ENCODE measurements at places on chromosomes 7 and 10.

- DNase-seq: no peak
These were observed 23.9 kb upstream of the TMEM273 start for GRCh38 chr10:49212076-49212475.

- no peak for DNase-seq
These were observed 115.8 kb downstream of the SEMA3D start for GRCh38 chr7:85070967-85071628.

DNA sequence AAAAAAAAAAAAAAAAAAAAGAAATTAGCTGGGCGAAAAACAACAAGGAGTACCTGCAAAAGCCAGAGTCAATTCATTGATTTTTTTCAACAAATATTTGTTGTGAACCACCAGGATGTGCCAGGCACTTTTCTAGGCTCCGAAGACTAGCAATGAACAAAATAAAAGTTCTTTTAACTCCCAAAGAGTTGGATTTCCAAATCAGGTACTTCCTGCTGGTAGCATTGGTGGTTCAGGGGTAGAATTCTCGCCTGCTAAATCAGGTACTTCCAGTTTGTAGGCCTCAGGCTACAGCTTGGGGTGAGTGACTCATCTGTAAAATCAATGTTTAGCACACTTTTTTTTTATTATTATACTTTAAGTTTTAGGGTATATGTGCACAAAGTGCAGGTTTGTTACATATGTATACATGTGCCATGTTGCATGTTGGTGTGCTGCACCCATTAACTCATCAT is 10.9 kb downstream of the PPA1 start:
- no peak for DNase-seq

DNA sequence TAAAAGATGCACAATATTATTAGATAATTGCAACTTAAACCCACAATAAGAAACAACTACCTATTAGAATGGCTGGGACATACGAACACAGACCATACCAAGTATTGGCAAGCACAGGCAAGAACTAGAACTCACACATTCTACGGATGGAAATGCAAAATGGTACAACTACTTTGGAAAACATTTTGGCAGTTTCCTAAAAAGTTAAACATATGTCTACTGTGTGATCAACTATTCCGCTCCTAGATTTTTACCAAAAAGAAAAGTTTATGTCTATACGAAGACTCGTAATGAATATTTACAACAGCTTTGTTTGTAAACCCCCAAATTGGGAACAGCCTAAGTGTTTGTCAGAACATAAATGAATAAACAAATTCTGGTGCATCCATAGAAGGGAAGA is 194.7 kb downstream of the FGFR2 start:
- DNase-seq: no peak

DNA sequence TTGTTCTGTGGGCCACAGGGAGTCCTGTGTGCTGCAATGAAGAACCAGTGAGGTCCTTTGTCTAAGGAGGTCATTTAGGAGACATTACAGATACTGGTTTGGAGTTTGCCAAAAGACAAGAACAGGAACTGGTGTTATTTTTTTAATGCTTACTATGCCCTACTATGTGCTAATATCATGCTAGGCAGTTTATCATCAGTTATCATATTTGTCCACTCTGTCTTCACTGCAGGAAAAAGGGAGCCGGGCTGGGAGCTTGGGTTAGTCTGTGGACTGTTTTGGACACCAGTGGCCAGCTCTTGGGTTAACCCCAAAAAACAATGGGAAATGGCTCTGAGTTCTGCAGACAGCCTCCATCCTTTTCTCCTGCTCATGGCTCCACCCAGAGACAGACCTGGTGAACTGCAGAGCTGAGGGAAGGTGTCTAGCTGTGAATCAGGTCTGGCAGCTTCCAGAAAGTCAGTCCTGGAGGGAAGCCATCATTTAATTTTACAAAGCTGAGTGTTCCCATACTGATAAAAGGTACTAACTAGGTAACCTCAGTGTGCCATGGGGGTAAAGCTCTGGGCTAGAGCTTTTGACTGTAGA is 101.2 kb upstream of the ZNF746 start:
- DNase-seq: no peak

- no peak for DNase-seq
These were observed 23.6 kb downstream of the SLC35B4 start for GRCh38 chr7:134293002-134293740.

- no peak for DNase-seq
These were observed 7.5 kb downstream of the MRPL32 start for GRCh38 chr7:42939457-42940240.

- no peak for DNase-seq
These were observed 123.7 kb upstream of the FAM3C start for GRCh38 chr7:121519548-121520521.

DNA sequence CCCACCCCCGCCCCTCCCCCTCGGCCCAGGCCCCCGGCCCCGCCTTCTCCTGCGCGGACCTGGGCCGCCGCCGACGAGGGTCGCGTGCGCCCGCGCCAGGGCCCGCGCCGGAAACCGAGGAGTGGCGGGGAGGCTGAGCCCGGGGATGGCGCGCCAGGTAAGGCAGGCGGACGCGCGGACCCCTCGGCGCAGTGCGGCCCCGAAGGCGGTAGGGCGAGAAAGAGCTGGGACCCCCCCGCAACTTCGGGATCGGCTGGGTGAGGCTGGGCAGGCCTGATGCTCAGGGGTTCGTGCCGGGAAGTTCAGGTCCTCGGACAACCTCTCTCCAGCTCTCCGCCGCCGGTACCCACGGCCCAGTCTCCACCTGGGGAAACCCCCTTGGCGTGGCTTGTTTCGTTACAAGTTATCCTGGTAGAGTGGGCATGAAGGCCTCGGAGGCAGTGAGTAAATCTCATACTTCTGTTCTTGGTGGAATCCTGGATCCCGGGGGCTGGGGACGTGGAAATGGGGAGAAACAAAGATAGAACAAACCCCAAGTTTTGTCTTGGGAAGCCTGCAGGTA is 58.4 kb downstream of the ZNF467 start:
- peak; percentile 17 for DNase-seq

DNA sequence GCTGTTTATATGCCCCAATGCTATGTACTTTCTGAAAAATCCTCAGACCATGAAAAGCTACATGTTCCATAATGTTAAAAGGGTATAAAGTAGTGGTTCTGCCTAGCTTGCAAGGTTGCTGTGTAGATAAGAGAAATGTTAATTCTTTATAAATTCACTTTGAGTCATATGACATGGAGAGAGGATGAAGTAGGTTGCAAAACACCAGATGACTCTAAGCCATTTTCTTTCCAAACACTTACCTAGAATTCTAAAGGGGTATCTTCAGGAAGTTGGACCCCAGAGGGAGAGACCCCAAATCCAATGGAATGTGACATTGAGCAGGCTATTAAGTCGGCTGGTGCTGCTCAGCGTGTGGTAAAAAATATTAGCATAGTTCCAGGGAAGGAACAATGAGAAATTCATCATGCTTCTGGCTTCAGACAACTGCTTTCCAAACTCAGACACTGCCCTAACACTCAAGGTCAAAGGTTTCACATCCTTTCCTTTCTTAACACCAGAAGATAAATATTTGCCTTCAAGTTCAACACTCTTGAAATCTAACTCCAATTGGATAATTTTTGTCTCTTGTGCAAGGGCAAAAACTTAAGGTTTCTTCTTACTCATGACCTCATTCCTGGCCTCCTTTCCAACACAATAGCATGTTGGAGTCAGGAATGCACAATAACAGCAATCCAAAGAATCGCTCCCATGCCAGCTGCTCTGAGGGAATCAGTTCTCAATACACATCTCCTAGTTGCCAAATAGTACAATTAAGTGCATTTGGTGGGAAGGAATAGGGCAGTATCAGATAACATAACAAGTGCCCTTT is 100.7 kb upstream of the AFAP1L2 start:
- DNase-seq: no peak

DNA sequence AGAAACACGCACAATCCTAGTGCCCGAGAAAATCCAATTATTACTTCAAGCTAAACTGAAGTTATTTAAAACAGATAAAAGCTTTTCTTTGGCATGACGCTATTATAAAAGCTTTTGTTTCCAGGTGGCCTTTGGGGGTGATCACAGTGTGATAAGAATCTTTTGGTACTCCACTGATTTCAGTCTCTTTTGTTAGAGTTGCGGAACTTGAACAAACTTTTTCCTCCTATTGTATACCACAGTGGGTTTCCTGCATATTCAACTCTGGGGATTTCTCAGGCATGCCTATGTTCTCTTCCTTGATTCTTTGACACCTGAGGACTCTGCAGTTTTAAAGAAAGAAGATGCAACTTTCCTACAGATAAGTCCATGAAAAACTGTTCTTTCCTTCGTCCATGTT is 99.7 kb upstream of the PITRM1 start:
- DNase-seq: no peak

DNA sequence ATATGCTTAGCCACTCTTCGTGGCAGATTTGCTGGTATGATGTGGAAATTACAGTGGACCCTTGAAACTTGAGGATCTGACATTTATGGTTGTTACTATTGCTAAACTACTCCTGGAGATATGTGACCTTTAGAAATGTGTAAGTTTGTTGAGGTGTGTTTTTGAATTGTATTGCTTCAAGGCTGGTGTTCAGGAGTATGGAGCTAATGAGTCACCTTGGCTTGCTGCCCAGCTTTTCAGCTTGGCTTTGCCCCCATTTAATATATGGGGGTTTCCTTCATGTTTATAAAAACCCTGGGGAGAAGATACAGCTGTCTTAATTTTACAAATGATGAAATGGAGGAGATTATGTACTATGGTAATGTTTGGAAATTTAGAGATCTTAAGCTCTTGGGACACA is 11.6 kb downstream of the HBP1 start:
- peak; percentile 58 for DNase-seq

- no peak for DNase-seq
These were observed 72.5 kb downstream of the PCDH15 start for GRCh38 chr10:54728511-54728910.

- DNase-seq: no peak
These were observed 117.5 kb downstream of the PARD3 start for GRCh38 chr10:34697351-34698247.

- DNase-seq: no peak
These were observed 68.9 kb upstream of the INPP5A start for GRCh38 chr10:132468651-132469050.

GRCh38 chr10:74419958-74420375 is 268.9 kb downstream of the ADK start:
- DNase-seq: peak; percentile 3

- DNase-seq: no peak
These were observed 359.2 kb downstream of the PHF14 start for GRCh38 chr7:11332865-11333228.

DNA sequence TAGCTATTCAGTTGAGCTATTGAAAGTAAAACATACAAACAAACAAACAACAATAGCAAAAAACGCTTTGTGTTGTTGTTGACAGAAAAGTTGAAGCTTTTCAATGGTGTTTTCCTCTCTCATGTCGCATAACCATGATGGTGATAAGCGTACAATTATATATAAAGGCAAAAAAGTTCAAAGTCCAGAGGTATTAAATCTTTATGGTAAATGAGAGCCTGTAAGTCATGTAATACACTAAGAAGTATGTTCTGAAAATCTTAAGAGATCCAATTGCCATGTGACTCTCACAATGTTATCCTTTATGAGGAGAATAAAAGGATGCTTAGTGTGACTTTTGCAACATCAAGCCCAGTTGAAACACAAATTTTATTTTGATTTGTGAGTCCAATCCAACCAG is 93.9 kb downstream of the PPP1R9A start:
- no peak for DNase-seq

DNA sequence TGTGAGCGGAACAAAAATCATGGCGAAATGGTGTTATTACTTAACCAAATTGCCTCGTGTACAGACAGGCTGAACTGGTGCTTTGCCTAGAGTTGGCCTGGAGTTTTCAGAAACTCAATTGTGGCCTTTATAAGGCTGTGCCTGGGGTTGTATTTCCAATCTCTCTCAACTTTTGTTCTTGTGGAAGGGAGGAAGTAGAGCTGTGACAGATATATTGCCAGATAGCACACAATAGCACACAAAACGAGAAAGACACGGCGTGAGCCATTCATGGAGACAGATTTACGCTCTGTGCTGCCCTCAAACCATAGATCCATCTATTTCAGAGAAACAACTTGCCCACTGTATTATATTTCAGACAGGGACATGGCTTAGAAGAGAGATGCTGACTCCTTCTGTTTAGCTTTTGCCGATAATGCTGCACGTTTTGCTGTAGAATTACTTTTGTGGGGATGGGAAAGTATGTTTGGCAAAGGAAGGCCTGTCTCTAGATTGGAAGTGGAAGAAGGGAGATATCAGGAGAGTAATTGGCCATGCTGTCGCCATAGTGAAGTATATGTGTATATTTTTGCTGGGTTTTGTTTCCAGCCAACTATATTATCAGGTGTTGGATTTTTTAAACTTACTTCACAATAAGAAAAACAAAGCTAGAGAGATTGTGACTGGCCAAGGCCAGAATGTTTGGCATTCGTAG is 80.4 kb downstream of the AUTS2 start:
- DNase-seq: no peak

DNA sequence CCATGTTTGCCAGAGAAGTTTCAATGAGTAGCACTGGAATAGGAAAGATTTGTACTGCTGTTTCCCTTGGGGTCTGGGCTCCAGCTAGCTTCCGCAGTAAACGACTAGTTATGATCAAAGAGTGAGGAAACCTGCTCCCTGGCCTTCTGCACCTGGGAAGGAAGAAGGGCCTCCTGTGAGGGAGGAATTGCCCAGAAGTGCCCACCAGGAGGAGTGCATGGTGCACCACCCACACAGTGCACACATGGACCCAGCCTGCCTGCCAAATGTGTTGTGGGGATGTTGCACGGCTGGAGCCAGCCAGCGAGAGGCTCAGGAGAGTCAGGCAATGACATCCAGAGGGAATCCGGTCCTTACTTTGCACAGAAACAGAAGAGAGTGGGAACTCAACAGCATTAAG is 27.0 kb upstream of the FAM107B start:
- no peak for DNase-seq

DNA sequence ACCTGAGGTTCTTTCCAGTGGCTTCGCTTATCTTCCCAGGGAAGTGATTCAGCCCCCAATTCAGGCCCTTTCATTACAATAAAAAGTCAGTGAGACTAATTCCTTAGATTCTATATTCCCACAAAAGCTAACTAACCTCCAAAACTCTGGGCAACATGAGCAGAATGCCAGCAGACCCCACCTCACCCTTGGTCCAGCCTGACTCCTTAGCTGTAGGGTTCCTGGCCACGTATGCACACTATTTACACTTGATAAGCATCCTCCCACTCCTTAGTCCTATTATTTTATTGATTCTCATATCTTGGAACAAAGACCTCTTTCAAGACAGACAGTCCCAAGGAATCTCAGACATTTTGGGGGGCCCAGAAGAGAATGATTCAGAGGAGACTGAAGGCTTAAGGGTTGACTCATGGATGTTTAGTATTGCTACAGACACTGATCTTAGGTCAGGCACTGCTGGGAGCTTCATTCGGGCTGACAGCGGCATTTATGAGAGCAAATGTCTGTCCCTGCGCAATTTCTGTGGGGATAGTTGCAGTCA is 162.6 kb upstream of the GDF10 start:
- DNase-seq: no peak

GRCh38 chr10:33114451-33114952 is 156.5 kb upstream of the ITGB1 start:
- no peak for DNase-seq

- DNase-seq: no peak
These were observed 10.9 kb downstream of the CDCA7L start for GRCh38 chr7:21934808-21935207.

GRCh38 chr7:98753989-98754479 is 115.8 kb downstream of the TMEM130 start:
- no peak for DNase-seq
